Spinal cord (tissue), 10 donors: ENCODE measurements at places on chromosomes 3 and 15. TPM values are rescaled to one million over a fixed set of nuclear protein-coding genes. Genes with fewer than 3 reads are reported as not detected.

The FBXL22 gene
- total RNA-seq = 0.83 TPM

The THBS1 gene
- total RNA-seq = 39.3 TPM

The RBP2 gene
- total RNA-seq = not detected

The BNC1 gene
- total RNA-seq = 0.22 TPM

The FOXB1 gene
- total RNA-seq = 2.0 TPM

GRCh38 chr15:72774696-72775383 is 8.7 kb downstream of the ADPGK start:
- DNase-seq = no peak

- no peak for DNase-seq
Measured at GRCh38 chr3:60746695-60747416, 504.4 kb downstream of the FHIT start.

DNA sequence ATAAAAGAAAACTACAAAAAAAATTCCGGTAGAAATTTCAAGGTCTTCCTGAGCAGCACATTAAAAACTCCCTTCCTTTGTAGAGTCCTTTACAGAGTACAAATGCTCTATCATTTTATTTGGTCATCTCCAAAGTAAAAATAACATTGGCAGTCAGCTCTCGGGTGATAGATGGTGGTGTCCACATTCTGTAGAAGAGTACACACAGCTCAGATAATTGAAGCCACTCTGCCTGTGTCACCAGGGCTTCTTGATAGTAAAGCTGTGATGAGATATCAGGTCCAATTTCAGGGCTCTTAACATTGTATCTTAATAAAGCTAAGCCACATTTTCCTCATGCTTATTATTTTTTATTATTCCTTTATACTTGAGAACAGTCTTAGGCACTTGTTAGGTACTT is 371.6 kb downstream of the TAFA4 start:
- no peak for DNase-seq

DNA sequence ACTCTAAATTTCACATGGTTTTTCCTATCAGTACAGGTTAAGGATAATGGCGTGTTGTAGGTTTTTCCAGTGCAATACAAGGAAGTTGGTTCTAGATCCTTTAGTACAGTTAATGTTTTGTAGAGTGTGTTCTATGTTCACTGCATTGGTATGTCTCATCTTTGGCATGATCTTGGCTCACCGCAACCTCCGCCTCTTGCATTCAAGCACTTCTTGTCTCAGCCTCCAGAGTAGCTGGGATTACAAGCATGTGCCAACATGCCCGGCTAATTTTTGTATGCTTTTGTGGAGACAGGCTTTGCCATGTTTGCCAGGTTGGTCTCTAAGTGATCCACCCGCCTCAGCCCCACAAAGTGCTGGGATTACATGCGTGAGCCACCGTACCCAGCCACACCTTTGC is 30.4 kb downstream of the SNRPN start:
- no peak for DNase-seq

GRCh38 chr3:158167737-158168557 is 58.1 kb downstream of the RSRC1 start:
- no peak for DNase-seq

DNA sequence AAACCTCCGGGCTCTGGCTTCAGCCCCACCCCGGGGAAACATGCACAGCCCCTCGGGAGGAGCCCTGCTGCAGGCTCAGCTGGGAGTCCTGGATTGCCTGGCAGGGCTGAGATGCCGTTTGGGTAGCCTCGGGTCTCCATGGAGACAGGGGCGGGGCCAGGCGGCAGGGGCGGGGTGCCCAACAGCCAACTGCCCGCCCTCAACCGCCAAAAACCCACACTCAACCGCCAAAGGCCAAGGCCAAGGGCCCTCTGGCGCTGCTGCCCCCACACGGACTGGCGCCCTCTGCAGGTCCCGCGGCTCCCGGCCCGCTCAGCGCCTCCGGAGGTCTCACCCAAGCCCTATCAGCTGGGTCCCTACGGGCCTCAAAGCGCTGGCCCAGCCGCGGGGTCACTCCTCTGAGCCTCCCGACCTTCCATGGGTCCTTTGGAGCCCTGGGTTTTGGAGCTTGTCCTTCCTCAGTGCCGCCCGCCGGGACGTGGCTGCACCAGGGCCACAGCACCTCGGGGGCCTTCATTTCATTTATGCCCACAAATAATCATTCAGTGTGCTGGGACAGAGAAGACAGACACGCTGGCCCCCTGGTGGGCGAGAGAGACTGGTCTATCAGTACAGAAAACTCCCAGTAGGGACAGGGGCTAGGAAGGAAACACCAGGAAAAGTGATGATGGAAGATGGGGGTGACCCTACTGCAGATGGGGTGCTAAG is 33.5 kb upstream of the ACAD9 start:
- DNase-seq = peak; percentile 68

DNA sequence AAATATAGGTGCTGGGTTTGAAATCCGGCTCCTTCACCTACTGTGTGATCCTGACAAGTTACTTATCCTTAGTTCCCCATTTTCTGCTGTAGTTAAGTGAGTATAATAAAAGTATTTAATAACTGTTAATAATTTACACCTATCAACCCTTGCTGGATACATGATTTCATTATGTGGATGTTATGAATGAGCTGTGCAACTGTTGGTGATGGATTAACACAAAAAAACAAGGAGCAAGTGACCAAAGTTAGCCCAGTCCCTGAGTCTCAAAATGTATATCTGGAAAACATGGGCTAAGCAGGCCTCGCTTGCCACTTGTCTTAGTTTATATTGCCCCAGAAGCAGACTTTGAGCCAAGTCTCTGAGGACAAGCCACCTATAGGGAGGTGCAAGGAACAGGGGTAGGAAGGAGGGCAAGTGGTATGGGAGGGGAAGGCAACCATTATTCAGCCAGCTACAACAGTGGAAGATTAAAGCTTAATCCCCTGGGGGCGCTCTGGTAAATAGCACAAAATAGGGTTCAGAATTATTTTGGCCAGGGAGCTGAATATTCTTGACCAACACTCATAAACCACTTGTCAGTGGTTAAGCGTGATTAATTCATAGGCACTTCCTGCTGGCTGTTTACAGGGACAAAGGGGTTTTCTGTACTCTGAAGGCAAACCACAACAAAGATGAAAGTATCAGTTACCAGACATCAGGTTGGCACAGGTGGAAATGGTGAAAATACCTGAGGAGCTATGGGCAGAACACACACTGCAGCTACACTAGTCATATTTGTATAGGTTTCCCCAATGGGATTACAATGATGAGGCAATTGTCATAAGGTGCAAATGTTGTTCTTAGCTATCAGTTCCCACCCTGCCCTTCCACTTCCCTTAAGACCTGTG is 76.2 kb downstream of the TRIM42 start:
- no peak for DNase-seq

DNA sequence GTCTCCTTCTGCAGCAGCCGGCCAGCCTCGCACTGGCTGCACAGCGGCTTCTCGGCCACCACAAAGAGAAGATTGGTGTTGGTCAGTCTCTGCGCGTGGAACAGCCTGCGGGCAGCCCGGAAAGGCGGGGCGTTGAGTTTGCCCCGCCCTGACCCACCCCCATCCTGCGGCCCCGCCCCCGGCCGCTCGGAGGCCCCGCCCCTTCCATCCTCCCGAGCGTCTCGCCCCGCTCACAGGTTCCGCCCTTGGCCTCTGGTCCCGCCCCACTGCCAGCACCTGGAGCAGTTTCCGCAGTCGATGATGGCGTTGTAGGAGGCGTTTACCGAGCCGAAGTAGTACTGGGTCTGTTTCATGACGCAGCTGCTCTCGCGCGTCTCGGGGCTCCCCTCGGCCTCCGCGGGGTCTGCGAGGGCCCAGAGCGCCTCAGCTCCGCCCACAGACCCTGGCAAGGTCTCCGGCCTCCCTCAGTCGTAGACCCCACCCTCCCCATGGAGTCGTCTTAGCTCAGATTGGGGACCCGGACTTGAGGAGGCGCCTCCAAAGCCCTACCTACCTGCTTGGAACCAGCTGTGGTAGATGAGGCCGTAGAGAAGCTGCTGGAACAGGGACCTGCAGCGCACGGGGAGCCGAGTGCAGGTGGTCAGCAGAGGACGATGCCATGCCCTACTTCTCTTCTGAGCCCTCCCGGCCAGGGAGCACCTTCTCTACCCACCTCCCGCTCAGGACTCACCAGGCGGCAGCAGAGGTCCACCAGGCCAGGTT is 5.9 kb upstream of the TMEM115 start:
- DNase-seq = no peak

DNA sequence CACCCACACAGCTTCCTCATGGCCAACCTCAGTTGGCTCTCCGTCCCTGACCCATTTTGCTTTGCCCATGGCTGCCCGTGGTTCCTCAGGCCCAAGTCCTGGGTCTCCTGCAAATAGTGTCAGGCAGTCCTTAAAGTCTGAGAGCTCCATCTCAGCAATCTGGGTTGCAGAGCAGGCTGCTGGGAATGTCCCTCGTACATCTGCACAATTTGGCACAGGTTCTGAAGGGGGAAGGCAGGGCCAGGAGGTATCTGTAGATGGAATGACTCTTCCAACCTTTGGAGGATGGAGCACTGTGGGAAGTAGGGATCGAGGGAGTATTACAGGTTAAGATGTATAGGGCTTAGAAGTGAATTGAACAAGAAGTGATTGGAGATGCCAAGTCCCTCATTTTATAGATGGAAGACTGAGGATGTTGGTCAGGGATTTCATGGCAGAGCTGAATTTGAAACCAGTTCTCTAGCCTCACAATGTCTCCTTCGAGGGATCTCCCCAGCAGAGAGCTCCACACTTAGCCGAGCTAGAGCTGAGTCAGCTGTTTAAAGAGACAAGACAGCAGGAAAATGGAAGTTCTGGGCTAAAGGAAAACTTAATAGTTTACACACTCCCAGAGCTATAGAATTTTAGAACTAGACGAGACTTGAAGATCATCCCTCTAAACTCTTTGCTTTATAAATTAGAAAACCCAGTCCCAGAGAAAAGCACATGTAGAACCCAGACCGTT is 9.2 kb downstream of the CKMT1A start:
- DNase-seq = no peak

- no peak for DNase-seq
Measured at GRCh38 chr15:80727196-80727595, 32.1 kb downstream of the ABHD17C start.

DNA sequence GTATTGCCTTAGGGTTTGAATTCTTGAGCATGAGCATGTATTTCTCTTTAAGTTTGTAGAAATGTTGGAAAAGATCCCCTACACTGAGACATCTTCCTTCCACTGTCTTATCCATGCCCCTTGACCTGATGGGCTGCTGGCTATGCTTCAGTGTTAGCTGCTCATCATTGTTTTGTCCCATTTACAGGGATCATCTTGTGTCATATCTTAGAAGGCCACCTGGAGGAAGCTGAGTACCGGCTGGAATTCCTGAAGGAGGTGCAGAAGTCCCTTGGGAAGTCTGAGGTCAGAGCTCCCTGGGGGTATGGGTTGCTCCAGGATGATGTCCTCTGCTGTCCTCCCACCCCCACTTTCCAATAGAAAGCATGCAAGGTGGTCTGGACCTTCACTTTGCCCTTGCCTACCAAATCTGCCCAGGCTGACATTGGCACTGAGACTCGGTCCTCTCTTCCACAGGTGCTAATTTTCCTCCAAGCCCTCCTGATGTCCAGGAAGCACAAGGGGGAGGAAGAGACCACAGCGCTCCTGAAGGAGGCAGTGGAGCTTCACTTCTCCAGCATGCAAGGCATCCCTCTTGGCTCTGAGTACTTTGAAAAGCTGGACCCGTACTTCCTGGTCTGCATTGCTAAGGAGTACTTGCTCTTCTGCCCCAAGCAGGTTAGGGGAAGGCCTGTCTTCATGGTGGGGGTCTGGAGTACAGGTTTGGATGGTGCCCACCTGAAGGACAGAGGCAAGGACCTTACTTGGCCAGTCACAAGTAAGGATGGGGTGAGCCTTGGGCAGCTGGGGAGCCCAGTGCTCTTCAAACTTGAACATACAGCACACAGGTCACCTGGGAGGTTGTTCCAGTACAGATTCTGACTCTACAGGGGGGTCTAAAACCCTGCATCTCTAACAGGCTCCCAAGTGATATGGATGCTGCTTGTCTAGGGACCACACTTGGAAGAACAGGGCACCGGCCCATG is 17.7 kb downstream of the TTC21A start:
- no peak for DNase-seq

GRCh38 chr3:188262488-188262887 is 108.5 kb downstream of the LPP start:
- DNase-seq = no peak

DNA sequence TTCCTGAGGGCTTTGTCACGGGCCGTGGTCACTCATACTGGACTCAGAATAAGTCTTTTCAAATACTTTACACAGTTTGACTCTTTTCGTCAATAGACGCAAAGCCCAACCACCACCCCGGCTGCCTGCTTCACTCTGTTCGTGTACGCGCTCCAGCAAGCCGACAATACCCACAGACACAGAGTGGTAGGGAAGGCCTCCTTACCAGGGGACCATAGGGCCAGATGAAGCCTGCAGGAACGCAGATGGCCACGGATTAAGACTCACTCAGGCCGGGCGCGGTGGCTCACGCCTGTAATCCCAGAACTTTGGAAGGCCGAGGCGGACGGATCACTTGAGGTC is 29.7 kb downstream of the EFCAB12 start:
- no peak for DNase-seq

DNA sequence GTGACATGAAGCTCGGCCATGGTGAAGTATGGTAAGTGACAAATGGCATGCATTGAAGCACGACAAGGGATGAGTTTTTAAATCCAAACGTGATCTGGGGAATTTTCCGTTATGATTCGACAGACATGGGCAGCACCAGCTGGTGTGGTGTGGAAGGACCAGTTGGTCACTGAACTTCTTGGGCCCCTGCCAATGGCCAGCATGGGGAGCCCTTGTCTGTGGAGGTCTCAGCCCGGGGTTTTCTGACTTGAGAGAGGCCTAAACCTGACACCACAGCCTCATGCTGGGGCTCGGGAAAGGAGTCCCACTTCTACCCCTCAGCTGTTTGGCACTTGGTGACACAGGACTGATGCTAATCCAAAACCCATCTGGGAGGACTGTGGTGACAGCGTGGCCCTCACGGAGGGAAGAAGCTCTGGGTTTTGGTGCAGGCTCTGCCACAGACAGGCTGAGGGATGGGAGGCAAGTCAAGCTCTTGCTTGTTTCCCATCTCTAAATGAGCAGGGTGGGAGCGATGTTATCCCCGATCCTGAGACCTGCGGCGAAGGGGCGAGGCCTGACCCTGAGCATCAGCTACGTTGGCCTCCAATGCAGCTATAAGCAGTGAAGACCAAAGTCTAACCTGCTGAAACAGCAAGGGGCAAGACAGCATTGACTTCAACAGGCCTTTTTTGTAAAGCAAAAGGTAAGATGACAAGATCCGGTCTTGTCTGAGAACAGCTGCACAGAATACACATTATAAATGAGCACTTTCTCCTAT is 69.5 kb downstream of the ATP1B3 start:
- DNase-seq = no peak
